Non-pigmented ciliary epithelial cell (primary cell): ENCODE measurements at places on chromosomes 1 and 21.

DNA sequence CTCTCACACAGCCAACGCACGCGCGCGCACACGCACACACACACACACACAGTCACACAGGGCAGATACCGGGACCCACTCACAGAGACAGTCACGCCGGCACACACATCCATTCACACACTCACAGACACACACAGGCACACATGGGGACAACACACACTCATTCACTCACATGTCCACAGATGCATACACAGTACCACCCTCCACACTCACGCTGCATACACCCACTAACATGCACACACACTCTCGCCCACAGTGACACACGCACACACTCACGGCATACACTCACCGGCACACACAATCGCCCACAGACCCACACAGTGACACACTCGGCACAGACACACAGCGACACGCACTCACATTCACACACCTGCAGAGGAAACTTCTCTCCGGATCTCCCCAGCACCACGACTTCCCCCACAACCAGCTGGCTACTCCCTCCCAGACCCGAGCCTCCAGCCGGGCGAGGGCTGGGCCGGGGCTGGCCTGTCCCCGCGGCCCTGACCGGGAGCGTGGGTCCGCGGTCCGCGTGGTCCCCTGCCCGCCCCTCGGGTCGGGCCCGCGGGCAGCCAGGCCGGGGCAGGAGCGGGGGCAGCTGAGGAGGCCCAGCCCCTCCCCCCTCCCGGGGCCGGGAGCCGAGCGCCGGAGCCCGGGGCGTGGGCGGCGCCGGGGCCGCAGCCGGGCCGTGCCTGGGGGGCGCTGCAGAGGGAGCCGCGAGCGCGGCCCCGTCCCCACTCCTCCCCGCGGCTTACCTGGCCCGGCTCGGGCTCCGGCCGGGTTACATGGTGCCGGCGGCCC lies 552 bp downstream of the DLGAP3 start:
- no peak for DNase-seq

DNA sequence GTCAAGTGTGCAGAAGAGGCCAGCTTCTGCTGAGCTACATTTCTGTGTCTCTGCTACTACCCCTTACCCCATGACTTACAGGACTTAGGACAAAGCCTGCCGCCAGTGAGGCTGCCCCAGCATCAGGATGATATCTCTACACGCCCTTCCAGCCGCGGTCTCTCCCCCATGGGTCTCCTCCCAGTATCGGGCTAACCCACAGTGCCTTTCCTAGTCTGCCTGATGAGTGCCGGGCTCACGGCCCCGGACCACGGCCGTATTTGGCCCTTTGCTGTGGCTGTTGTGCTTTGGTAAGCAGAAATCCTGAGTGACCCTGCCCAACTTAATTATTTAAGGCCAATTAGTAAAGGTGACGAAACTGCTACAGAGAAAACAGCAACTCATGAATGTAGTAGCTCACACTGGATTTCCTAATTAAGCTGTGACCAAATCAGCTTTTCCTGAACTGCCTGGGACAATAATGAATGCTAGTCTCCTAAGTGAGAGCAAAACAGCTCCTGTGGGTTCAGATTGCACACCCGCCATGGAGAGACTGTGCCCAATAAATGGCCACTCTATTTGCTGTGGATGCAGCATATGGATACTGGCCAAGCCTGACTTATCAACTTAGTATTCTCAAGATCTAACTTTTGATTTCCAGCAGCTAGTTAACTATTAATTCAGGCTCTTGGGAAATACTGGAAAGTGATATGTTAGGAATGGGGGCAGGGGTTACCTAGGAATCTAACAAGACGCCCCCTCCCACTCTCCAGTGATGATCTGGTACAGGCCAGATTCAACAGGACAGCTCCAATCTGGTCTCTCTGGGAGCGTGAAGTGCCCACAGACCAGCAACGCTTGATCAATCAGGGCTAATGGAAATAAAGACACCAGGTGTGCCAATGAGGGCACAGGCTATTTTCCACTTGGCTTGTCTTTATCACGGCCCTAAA lies 123.3 kb upstream of the IFFO2 start:
- DNase-seq, result no peak

- no peak for DNase-seq
These were observed 24.0 kb upstream of the PADI6 start for GRCh38 chr1:17347769-17348592.

DNA sequence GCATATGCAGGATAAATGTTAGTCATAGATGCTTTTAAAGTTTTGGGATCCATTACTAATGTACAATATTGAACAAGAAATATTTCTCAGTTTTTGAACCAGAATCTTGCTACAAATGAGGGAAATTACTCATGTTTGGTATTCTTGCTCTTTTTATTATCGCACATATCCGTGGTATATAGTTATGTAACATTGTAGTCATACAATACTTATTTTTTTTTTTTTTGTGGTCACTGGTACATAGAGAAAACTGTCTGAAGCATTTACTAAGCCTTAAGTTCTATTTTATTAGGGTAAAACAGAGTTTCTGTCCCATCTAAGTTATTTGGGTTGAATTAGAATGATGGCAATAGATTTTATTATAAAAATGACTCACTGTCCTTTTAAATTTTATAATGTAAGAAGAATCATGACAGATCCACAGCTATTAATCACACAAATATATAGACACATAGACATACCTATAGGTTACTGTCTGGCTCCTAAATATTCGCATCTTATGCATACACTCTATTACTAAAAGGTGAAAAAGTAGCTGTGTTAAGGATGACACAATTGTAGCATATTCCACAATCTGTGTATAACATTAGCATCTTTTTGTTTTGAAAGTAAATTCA lies 18.0 kb upstream of the PRKAA2 start:
- no peak for DNase-seq

DNA sequence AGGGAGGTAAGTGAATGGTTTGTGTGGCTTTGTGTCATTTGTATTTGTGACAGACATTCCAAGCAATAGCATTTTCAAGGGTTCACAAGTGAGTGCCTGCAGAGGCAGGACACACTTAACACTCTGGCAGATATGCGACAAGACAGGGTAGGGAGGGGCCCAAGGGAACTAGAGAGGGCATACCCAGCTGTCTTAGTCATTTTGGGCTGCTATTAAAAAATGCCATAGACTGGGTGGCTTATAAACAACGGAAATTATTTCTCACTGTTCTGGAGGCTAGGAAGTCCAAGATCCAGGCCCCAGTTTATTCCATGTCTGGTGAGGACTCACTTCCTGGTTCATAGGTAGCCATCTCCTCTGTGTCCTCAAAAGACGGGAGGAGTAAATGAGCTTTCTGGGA lies 137.4 kb downstream of the FGGY start:
- DNase-seq, result no peak

- no peak for DNase-seq
These were observed 26.4 kb downstream of the KIF26B start for GRCh38 chr1:245181158-245181517.

DNA sequence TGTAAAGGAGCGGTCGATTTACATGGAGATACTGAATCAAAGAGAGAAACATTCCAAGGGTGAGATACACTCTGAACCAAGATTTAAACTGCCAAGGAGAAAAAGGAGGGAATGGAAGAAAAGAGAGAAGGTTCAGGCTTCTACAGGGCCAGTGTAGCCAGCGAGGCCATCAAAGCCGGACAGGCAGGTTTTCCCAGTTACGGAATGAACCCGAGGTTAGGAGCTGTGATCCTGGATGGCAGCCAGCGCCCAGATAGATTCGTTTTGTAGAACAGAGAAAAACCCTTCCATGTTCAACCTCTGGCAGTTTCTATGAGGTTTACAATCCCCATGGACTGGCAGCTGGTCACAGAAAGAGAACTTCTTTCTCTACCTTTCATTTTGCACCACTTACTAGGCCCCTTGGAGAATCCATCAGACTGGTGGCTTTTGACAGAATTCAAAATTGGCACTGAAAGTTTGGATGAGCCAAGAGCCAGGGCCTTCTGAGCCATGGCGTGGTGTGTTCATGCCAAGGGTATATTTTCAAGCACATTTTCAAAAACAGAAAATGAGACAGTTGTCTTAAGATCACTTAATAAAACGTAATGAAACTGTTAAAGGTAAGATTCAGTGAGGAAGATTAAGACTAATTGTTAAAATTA lies 171.5 kb downstream of the RUNX1 start:
- DNase-seq, result no peak

- DNase-seq, result no peak
These were observed 1.3 kb downstream of the SMG5 start for GRCh38 chr1:156281281-156281680.

GRCh38 chr1:204599596-204599995 lies 83.4 kb downstream of the MDM4 start:
- DNase-seq, result no peak
